NCI-H1417 (cell line): ENCODE measurements at places on chromosomes 11 and 22.

GRCh38 chr11:87110443-87111131 is 72.9 kb downstream of the TMEM135 start:
- no peak for DNase-seq

- DNase-seq: no peak
These were observed 84.5 kb downstream of the NECTIN1 start for GRCh38 chr11:119644502-119644901.

- peak; percentile 6 for DNase-seq
These were observed 22.3 kb downstream of the HPS4 start for GRCh38 chr22:26461188-26461810.

GRCh38 chr11:122319691-122320620 is 203.9 kb upstream of the BLID start:
- DNase-seq: no peak

- DNase-seq: no peak
These were observed 19.2 kb downstream of the EMID1 start for GRCh38 chr22:29224859-29225410.
